T1000 (cell line): ENCODE measurements at places on chromosomes 13 and 19.

- no peak for DNase-seq
These were observed 48.1 kb downstream of the ZC3H13 start for GRCh38 chr13:46004491-46004890.

DNA sequence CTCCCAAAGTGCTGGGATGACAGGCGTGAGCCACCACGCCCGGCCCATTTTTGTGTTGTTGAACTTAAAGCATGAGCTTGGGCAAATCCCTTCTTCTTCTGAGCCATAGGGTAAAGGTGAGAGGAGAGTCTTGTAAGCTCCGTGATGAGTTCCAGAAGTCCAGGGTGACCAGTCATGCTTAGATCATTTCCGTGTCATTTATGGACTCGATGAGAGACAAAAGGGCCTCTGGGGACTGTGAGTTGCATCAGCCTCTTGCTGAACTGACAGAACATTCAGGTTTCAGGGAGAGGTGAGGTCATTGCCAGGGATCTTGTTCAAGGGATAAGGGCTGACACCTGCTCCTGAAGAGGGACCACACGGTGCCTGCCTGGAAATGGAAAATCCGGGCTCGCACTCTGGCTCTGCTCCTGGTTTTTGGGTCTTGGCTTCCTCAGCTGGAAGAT lies 53.6 kb downstream of the GADD45B start:
- DNase-seq = peak; percentile 80

DNA sequence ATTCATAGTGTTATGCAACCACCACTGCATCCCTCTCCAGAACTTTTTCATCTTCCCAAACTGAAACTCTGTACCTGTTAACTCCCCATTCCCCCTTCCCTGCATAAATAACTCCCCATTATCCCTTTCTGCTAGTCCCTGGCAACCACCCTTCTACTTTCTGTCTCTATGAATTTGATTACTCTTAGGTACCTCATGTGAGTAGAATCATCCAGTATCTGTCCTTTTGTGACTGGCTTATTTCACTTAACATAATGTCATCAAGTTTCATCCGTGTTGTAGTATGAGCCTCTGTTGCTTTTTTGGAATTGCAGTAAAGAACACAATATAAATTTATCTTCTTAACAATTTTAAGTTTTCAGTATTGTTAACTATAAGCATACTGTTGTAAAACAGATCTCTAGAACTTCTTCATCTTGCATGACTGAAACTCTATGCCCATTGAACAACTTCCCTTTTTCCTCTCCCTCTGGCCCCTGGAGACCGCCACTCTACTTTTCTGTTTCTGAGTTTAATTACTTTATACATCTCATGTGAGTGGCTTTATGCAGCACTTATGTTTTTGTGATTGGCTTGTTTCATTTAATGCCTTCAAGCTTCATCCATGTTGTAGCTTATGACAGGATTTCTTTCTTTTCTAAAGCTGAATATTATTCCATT lies 87.3 kb upstream of the ABCC4 start:
- no peak for DNase-seq

DNA sequence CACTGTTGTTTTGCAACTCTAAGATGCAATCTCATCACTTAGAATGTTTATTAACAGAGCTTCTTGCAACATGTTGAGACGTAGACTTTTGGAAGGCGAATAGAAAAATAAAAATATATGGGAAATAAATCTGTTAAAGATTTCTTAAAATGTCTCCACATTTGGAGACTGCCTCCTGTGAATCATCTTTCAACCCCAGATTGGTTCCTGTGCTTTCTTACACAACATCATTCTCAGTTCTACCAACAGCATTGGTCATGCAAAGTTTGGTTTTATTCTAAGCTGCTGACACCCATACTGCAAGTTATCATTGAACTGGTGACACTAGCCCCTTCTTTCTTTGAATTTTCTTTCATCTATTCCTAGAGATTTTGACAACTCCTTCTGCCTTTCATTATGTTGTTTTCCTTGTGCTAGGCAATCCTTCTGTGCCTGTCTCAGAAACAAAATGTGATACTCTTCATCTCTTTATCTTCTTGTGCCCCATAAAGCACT lies 1.6 kb upstream of the IGFL3 start:
- DNase-seq = no peak

GRCh38 chr13:103839460-103839859 lies 773.2 kb upstream of the SLC10A2 start:
- DNase-seq = no peak

DNA sequence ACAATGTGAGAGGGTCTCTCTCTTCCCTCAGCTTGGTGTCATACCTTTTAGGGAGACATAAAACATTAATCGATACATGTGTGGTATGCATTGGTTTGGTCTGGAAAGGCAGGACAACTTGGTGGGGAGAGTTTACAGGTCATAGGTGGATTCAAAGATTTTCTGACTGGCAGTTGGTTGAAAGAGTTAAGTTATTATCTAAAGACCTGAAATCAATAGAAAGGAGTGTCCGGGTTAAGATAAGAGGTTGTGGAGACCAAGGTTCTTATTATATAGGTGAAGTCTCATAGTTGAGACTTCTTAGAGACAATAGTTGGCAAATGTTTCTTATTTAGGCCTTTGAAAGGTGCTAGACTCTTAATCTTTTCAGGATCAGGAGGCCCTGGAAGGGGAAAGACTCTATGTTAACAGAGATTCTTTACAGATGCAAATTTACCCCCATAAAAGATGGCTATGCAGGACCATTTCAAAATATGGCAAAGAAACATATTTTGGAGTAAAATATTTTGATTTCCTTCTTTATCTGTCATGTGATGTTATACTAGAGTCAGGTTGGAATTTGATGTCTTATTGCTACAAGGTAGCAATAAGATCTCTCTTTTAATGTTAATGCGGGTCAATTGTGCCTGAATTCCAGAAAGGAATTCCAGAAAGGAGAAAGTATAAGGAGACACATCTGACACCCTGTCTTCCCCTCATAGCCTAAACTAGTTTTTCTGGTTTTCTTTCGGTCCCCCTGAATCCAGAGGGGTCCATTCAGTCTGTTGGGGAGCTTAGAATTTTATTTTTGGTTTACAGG lies 59.2 kb upstream of the RCBTB2 start:
- no peak for DNase-seq

- DNase-seq = no peak
These were observed 60.4 kb downstream of the WDFY2 start for GRCh38 chr13:51644654-51645053.

GRCh38 chr13:113672002-113672651 lies 5.1 kb downstream of the GRK1 start:
- no peak for DNase-seq

DNA sequence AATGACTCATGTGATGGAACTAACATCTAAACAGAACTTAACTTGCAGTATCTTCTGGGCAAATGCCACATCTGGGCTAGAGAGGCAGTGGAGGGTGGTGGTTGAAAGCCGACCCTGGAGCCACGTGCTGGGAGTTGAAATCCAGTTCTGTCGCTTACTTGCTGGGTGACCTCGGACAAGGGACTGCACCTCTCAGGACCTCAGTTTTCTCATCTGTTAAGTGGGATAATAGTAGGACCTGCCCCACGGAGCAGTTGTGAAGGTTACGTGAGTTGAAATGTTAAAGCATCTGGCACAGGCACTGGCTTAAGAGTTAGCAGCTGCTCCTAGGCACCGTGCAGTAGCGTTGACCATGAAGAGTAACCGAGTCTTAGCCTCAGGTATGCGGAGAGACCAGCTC lies 76.1 kb downstream of the SIPA1L3 start:
- DNase-seq = no peak

GRCh38 chr19:22605275-22606211 lies 28.6 kb upstream of the ZNF492 start:
- DNase-seq = no peak

DNA sequence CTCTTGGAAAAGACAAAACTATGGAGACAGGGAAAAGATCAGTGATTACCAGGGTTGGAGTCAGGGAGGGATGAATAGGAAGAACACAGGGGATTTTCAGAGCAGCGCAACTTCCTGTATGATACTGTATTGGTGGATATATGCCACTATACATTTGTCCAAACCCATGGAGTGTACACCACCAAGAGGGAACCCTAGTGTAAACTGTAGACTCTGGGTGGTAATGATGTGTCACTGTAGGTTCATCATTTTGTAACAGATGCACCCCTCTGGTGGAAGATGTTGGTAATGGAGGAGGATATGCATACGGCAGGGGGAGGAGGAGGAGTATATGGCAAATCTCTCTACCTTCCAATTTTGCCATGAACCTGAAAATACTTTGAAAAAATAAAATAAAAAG lies 68.1 kb downstream of the UFM1 start:
- DNase-seq = no peak

DNA sequence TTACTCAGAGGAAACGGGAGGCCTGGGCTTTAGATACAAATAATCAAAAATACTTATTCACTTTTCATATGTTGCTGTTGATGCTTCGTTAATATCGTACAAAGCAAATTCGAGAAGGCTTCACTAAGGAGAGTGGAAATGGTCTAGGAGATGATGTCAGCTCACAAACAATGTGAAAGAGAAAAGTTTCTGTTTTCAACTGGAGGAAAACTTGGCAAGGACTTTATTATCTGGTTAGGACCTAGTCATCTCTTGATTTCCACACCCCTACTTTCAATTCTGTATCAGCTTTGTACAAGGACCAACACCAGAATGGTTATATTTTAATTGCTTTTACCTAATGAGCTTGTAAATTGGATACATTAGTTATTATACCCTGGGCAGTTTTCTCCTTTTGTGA lies 88.0 kb downstream of the SLC10A2 start:
- no peak for DNase-seq

GRCh38 chr19:18063463-18063862 lies 23.3 kb downstream of the IL12RB1 start:
- no peak for DNase-seq

DNA sequence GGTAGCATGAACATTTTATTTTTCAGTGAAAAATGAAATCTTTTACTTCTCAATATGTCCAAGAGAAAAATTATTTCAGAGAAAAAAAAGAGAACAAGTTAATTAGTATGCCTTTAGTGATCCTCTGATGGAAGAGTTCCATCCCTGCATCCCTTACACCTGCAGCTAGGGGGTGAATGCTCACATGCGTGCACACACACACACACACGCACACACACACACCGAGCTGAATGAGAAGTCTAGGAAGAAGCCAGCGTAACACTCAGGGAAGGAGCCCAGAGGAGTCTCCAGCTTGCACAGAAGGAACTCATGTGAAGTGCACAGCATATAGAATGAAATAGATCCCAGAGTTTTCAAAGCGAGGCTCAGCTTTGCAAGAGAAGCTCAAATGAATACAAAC lies 510.5 kb downstream of the IRS2 start:
- DNase-seq = no peak

DNA sequence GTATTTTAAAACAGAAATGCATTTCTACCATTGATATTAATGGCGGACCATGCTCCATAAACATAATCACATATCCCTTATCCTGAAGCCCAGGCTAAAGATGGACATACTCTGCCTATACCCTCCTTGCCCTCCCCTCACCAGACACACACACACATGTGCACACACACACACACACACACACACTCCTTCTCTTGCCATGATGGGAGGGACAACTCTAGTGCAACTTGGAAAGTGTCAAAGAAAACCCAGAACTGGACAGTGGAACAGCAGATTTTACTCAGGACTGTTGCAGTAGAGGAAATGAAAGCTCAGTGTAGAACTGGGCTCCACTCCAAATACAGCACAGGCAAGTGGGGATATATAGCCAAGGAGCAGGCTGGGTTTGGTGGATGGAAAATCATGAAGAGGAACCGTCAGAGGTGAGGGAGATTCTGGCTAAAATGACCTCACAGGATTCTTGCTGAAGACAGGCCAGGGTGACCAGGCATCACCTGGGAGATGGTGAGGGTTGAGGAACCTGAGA lies 40.8 kb downstream of the TNFRSF19 start:
- no peak for DNase-seq

- no peak for DNase-seq
These were observed 9.9 kb upstream of the SLC46A3 start for GRCh38 chr13:28728642-28729041.

DNA sequence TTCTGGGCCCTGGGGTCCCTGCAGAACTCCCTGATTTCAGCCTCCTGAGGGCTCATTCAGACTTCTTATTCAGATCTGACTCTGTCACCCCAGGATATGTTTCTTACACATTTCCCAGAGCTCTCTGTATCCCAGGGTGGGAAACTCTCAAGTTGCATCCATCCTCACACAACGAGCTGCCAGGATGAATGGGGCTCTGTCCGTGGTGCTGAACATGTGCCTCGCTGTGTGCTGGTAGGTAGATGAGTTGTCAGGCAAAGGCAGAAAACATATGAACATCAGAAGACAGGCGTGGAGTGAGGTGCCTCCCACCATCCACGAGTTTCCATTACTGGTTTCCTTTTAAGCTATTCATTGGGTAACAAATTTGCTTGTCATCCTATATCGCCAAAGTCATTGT lies 11.4 kb upstream of the IGFL1 start:
- DNase-seq = no peak

- no peak for DNase-seq
These were observed 150.5 kb downstream of the COL4A1 start for GRCh38 chr13:110156301-110157049.

DNA sequence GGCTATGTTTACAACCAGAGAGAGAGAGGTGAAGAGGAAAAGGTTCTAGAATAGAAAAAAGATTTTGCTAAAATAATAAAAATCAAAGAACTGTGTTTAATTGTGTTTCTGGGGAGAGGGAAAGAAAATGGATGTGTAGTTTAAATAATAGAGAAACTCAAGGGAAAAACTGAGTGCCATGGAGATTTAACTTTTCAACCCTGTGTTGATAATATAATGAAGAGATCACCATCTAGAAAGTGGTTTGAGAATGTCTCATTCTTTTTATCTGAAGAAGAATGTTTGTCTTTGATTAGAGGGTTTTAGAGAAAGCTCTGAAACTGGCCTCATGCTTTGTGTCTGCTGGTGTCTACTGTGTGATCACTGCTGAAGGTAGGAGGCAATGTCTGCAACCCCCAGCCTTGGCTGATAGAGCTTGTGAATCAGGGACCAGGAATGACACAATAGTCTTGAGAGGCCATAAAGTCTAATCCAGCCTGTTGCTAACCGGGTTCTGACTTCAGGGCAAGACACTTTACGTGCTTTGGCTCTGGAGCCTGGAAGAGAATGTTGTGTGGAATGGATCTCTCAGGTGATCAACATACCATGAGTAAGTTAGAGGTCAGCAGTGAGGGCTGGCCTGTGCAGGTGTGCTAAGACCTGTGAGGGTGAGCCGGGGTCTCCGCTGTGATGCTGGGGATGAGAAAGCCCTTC lies 5.4 kb downstream of the COL4A2 start:
- DNase-seq = peak; percentile 32

- DNase-seq = peak; percentile 60
These were observed 572.8 kb downstream of the PCDH9 start for GRCh38 chr13:66657165-66657881.

- no peak for DNase-seq
These were observed 2.6 kb upstream of the NAT14 start for GRCh38 chr19:55482156-55482961.

- no peak for DNase-seq
These were observed 2.2 kb downstream of the PEPD start for GRCh38 chr19:33519416-33519815.
